ENCODE measurements at places on chromosomes 2 and 18.

GRCh38 chr18:58559427-58560186 lies 69.3 kb downstream of the ALPK2 start:
- no peak for DNase-seq

DNA sequence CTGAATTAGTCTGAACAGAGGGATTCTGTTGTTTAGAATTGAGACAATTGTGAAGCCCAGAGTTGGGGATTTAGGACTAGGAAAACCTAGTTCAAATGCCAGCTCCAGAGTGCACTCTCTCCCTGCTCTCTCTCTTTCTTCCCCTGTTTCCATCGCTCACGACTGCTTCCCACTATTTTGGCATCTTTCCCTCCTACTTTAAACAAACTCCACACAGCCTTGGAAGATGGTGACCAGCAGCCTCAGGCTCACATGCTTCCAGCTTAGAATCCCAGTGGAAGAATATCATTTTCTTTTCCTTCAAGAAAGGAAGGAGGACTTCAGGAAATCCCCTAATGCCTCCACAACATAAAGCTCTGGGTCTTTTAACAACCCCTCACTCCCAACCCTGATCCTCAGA lies 6.1 kb upstream of the DNMT3A start:
- DNase-seq: no peak

DNA sequence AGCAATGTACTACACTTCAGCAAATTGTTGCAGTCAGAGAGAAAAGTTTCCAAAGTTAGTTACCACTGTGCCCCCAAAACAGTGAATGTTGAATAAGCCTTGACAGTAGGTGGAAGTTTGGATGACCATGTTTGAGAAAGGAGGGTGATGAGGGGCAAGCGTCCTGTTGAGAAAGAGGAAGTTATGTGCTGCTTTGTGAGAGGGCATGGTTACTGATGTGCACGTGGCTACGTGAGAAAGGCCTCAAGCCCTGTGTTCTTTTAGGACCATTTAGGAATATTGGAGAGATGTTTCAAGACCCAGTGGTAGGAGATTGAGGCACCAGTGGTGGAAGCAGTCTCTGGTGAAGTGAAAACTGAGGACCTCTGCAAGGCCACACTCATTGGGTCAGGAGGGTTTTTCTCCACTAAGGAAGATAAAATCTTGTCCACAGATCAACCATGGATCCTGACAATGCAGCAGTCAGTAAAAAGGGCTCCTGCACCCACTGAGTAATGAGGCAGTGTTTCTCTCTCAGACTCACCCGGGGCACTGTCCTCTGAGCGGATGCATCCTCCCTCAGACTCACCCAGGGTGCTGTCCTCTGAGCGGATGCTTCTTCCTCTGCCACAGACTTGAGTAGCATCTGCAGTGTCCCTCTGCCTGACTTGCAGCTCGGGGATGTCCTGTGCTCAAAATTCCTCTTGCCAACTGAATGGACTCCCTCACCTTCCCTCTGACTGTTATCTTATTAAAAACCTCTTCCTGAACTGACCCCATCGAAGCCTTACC lies 34.7 kb upstream of the ACTR3 start:
- DNase-seq: no peak

DNA sequence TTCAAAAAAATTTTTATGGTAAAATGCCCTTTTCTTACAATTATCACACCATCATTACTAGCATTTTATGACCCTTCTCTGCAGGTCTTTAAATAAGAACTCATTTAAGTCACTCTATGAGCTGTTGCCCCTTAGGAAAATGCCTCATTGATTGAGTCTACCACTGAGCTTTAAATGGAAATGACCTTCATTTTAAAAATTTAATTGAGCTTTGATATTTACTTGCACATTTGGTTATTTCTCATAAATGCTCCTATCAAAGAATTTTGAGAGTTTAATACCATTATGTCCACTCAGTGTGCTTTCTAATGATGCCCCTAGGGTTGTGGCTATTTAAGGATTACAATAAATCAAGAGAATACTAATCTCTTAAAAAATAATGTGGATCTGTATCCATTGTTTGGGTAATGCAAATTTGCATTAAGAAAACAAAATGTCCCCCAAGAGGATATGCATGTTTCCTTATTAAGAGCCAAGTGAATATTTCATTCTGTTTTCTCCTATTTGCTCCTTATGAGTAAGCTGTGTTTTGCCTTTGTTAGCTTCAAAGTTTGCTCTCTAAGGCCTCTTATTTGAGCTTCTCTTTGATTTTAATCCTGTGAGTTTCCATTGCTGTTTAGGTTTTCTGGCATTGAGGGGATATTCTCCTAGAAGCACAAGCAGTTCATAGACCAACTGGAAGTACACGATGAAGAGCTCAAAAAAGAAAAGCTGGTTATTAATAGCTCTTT lies 69.8 kb downstream of the CERS6 start:
- DNase-seq: no peak

DNA sequence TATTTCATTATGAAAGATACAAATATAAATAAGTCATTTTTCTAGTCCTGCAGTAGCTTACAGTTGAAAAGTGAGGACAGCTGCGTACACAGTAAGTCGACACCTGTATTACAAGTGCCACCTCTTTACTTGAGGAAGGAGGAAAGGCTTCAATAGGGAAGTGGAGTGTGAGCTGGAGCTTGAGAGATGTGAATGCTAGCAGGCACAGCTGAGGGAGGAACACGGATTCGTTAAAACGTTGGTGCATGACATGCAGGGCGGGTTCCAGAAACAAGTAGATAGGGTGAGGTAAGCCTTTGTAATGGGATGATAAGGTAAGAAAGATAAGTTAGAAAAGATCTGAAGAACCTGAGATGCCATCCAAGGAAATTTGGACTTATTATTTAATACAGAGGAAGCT lies 98.1 kb upstream of the CSRNP3 start:
- DNase-seq: no peak

DNA sequence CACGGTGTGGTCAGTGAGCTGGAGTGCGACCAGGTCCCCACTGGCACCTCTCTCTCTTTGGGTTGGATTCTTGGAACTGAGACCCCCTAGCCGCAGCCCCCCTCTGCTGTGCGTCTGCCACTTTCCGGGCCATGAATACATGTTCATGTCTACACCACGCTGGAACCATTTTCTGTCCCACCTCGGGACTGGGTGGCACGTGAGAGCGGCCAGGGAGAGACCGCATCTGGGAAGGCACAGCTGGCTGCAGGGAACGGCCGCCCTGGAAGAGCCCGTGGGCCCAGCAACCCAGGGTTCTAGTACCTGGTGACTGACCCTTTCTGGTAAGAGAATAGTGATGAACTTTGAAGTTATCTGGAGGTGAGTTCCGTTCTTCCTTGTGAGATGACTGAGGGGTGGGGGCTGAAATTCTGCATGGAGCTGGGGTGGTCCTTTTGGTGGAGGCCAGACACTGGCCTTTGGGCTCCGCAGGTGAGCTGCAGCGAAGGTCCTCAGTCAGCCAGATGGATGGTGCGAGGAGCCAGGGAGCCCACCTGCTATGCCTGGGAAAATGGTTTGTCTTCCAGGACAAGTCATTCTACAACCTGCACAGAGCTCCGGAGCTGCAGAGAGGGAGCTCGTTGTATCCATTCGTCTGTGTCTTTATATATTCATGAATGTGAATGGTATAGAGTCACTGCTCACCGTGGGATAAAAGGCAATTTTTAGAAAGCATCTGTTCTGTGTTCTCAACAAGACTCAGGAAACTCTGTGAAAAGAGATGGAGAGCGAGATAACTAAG lies 223.5 kb downstream of the NDUFA10 start:
- no peak for DNase-seq

- DNase-seq: no peak
Observed at GRCh38 chr2:186946896-186947467, 98.0 kb upstream of the ZSWIM2 start.

- no peak for DNase-seq
Observed at GRCh38 chr18:12231040-12231882, 22.9 kb upstream of the CIDEA start.

- peak; percentile 75 for DNase-seq
Observed at GRCh38 chr18:23135550-23136325, 453 bp downstream of the CABLES1 start.

- no peak for DNase-seq
Observed at GRCh38 chr2:53435610-53436009, 332.0 kb upstream of the CHAC2 start.

- DNase-seq: no peak
Observed at GRCh38 chr2:177348733-177349693, 43.6 kb upstream of the AGPS start.

GRCh38 chr2:237446338-237446665 lies 32.3 kb upstream of the COL6A3 start:
- DNase-seq: no peak

GRCh38 chr2:193824474-193824873 lies 1629.7 kb upstream of the TMEFF2 start:
- DNase-seq: no peak

Measured in pancreas (tissue), 10 donors.